Effector memory CD8-positive, alpha-beta T cell (primary cell): ENCODE measurements at places on chromosomes 7 and 10.

DNA sequence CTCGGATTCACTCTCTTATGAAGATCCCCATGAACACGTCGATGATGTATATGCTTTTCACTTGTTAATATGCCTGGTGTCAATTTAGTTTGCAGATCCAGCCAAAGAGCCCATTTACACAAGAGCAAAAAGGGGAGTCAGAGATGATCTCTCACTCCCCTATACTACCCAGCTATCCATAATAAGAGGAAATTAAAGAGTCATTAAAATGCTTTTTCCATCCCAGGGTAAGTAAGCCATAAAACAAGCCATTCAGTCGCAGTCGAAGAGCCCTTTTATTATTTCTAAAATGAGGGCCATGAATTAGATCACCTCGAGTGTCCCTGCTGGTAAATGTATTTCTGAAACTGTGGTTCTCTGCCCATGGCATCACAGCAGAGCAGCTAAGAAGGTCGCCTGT, 41.2 kb downstream of the CHCHD3 start:
- H3K4me3 ChIP-seq = no peak overlapping the region
- H3K4me1 ChIP-seq = peaks cover 11% of the 10 kb centered on the region
- H3K36me3 ChIP-seq = no peaks in the 10 kb centered on the region
- H3K27me3 ChIP-seq = no peaks in the 10 kb centered on the region

DNA sequence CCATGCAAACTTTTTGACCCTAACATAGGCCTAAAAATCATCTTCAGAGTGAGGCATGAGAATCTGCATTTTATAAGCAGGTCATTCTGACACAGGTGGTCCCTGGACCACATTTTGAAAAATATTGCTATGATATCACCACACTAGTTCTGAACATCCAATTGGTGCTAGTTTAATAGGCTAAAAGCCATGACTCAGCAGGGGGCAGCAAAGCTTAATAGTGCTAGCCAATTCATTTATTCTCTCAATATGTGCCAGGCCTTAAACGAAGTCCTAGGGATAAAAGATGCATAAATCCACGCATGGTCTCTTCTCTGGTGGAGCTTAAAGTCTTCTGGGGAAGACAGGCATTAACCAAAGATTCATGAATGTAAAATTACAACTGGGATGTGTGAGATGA, 10.2 kb upstream of the SLC25A28 start:
- H3K4me3 ChIP-seq = no peak overlapping the region
- no peak for DNase-seq
- no peaks in the 10 kb centered on the region for H3K36me3 ChIP-seq
- peaks cover 33% of the 10 kb centered on the region for H3K27me3 ChIP-seq

GRCh38 chr10:46998595-46998994, 87.4 kb downstream of the PTPN20 start:
- DNase-seq = no peak
- H3K27ac ChIP-seq = no peak overlapping the region
- H3K36me3 ChIP-seq = peaks cover 4% of the 10 kb centered on the region
- H3K4me1 ChIP-seq = no peaks in the 10 kb centered on the region

GRCh38 chr10:71078454-71079145, 133.8 kb upstream of the UNC5B start:
- peaks cover 2% of the 10 kb centered on the region for H3K36me3 ChIP-seq
- no peak overlapping the region for H3K27ac ChIP-seq
- peaks cover 40% of the 10 kb centered on the region for H3K27me3 ChIP-seq
- no peak for DNase-seq

GRCh38 chr10:7826971-7827370, 8.7 kb downstream of the TAF3 start:
- peaks cover 56% of the 10 kb centered on the region for H3K36me3 ChIP-seq
- DNase-seq = no peak
- H3K4me3 ChIP-seq = no peak overlapping the region
- H3K27me3 ChIP-seq = no peaks in the 10 kb centered on the region
- H3K27ac ChIP-seq = no peak overlapping the region

- no peak for DNase-seq
- no peaks in the 10 kb centered on the region for H3K27me3 ChIP-seq
- peak overlapping the region; percentile 71 for H3K27ac ChIP-seq
Measured at GRCh38 chr7:2359610-2360009, 5.0 kb downstream of the EIF3B start.

GRCh38 chr7:140672382-140673062, at the start of gene ADCK2:
ADCK2 (plus strand) TSS chr7:140672945; CDS start chr7:140673331, 386 bp downstream.
- H3K27ac ChIP-seq = peak within 1 kb of the TSS; percentile 87
- H3K4me3 ChIP-seq = peak within 1 kb of the TSS; percentile 91
- peaks cover 3% of the 10 kb centered on the region for H3K36me3 ChIP-seq

DNA sequence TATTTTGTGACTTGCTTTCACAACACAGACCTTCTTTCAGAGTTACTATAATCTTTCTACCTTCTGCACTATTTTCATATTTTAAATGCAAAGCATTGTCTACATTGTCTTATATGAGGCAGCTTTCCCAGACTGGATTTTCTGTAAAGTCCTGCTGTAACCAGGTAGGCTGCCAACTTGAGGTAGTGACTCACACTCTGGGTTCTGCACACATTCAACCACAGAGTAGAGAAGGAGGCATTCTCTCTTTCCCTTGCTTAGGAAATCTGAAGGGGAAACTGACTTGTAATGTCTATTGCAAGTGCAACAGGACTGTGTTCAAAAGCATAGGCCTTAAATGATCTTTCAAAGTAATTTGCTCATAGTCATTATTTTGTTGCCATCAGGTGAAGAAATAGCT, 461.4 kb downstream of the GRM8 start:
- H3K4me1 ChIP-seq = no peaks in the 10 kb centered on the region
- no peak overlapping the region for H3K27ac ChIP-seq
- no peaks in the 10 kb centered on the region for H3K36me3 ChIP-seq
- no peaks in the 10 kb centered on the region for H3K27me3 ChIP-seq
- H3K4me3 ChIP-seq = no peak overlapping the region

- peak overlapping the region; percentile 60 for H3K4me3 ChIP-seq
- H3K27ac ChIP-seq = peak overlapping the region; percentile 72
- peaks cover 82% of the 10 kb centered on the region for H3K36me3 ChIP-seq
- peaks cover 86% of the 10 kb centered on the region for H3K4me1 ChIP-seq
- no peak for DNase-seq
- H3K27me3 ChIP-seq = no peaks in the 10 kb centered on the region
Measured at GRCh38 chr7:43625980-43626379, 43.1 kb downstream of the STK17A start.

DNA sequence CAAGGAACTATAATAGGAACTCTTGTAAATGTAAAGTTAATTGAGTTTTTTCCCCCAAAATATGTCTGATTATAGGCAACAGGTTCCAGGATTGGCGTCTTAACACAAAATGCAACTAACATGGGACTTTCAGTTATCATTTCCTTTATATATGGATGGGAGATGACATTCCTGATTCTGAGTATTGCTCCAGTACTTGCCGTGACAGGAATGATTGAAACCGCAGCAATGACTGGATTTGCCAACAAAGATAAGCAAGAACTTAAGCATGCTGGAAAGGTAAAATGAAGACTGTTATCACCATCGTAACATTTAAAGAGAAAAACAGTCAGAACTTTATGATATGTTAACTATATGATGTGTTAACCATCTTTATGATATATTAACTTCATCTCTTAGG, 63.7 kb downstream of the SP8 start:
- H3K27me3 ChIP-seq = no peaks in the 10 kb centered on the region
- no peak overlapping the region for H3K27ac ChIP-seq
- H3K4me1 ChIP-seq = no peaks in the 10 kb centered on the region
- no peak overlapping the region for H3K4me3 ChIP-seq
- H3K36me3 ChIP-seq = no peaks in the 10 kb centered on the region
- DNase-seq = no peak

- H3K36me3 ChIP-seq = peaks cover 15% of the 10 kb centered on the region
- no peak for DNase-seq
- no peaks in the 10 kb centered on the region for H3K27me3 ChIP-seq
Measured at GRCh38 chr7:73718438-73718881, 1.0 kb downstream of the STX1A start.

DNA sequence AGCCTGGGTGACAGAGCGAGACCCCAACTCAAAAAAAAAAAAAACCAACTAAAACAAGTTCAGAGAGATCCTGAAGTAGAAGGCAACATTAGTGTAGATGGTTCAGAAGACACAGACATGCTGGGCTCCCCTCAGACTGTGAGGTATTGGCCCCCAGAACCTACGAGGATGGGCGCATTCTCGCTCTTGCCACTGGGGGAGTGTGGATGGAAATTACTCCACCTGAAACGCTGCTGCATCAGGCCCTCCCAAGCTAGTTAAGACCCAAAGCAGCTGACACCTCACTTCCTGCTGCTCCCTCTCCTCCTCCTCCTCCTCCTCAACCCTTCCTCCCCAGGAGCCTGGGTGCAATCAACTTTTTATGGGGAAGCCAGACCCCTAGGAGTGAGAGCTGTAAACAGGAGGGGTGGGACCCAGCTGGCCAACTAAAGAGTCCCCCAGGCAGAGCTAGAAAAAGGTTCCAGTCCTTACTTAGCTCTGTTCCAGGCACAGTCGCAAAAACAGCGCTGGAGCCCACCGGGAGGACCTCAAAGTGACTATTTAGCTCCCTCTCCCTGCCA, 7.4 kb downstream of the SH3PXD2A start:
- H3K4me1 ChIP-seq = peaks cover 11% of the 10 kb centered on the region
- no peak overlapping the region for H3K4me3 ChIP-seq

- peaks cover 4% of the 10 kb centered on the region for H3K4me1 ChIP-seq
- no peak for DNase-seq
- H3K36me3 ChIP-seq = no peaks in the 10 kb centered on the region
- H3K27me3 ChIP-seq = no peaks in the 10 kb centered on the region
- H3K27ac ChIP-seq = no peak overlapping the region
Measured at GRCh38 chr10:34701194-34701593, 113.9 kb downstream of the PARD3 start.

DNA sequence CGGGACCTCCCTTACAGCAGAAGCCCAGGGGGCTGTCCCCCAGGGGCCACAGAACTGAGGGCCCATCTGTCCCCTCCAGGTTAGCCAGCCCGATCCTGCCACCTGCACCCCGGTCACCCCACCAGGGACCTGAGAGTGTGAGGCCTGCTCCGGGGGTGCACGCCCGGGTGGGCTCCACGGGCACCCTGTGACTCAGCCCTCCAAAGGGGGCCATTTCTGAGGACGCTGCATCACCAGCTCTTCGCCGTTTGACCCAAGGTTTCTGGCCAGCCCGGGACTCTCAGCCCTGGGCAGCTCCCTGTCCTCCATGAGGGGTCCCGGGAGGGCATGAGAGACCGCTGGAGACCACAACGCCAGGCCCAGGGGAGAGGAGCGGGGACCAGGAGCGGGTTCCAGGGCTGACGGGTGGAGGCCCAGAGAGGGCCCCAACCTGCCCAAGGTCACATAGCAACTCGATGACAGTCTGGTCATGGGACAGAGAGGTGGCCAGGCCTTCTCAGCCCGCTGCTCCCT, 79.3 kb downstream of the ELFN1 start:
- H3K27me3 ChIP-seq = peaks cover 12% of the 10 kb centered on the region
- H3K4me1 ChIP-seq = no peaks in the 10 kb centered on the region

DNA sequence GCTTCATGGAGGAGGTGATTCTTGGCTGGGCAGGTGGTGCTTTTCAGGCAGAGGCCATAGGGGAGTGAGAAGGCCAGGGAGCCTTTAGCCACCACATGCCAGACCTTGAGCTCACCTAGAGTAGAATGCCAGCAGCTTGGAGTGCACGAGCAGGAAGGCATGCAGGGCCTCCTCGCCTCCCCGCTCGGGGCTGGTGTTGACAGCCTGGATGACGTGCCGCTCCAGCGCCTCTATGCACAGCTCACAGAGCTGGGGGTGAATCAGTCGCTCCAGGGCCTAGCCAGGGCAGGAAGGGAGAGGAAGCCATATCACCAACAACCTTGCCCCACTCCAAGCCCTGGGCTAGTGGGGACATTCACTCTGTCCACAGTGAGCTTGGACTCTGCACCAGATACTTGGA, 15.7 kb downstream of the HPS1 start:
- no peaks in the 10 kb centered on the region for H3K27me3 ChIP-seq
- H3K4me1 ChIP-seq = peaks cover 7% of the 10 kb centered on the region
- no peak overlapping the region for H3K4me3 ChIP-seq
- no peak for DNase-seq

- H3K27me3 ChIP-seq = peaks cover 10% of the 10 kb centered on the region
- H3K27ac ChIP-seq = no peak overlapping the region
- H3K4me1 ChIP-seq = no peaks in the 10 kb centered on the region
Measured at GRCh38 chr7:16801111-16801542, 3.7 kb downstream of the AGR2 start.

GRCh38 chr7:12092499-12093130, 118.5 kb upstream of the TMEM106B start:
- H3K27ac ChIP-seq = no peak overlapping the region
- H3K36me3 ChIP-seq = no peaks in the 10 kb centered on the region
- no peak overlapping the region for H3K4me3 ChIP-seq
- no peak for DNase-seq
- H3K27me3 ChIP-seq = peaks cover 20% of the 10 kb centered on the region

- H3K36me3 ChIP-seq = peaks cover 5% of the 10 kb centered on the region
- peaks cover 23% of the 10 kb centered on the region for H3K4me1 ChIP-seq
- H3K27ac ChIP-seq = no peak overlapping the region
- H3K4me3 ChIP-seq = no peak overlapping the region
Measured at GRCh38 chr10:69576334-69577011, 3.3 kb upstream of the NEUROG3 start.

GRCh38 chr7:84548366-84549365, 354.1 kb upstream of the SEMA3A start:
- no peaks in the 10 kb centered on the region for H3K4me1 ChIP-seq
- no peak overlapping the region for H3K27ac ChIP-seq
- no peaks in the 10 kb centered on the region for H3K27me3 ChIP-seq
- H3K4me3 ChIP-seq = no peak overlapping the region
- DNase-seq = no peak

GRCh38 chr10:113454341-113455061, 98.4 kb upstream of the HABP2 start:
- no peaks in the 10 kb centered on the region for H3K36me3 ChIP-seq
- no peak overlapping the region for H3K27ac ChIP-seq
- H3K4me3 ChIP-seq = no peak overlapping the region
- H3K4me1 ChIP-seq = peaks cover 3% of the 10 kb centered on the region
- H3K27me3 ChIP-seq = peaks cover 30% of the 10 kb centered on the region

GRCh38 chr7:6438427-6438826, 9.3 kb downstream of the DAGLB start:
- peaks cover 24% of the 10 kb centered on the region for H3K4me1 ChIP-seq
- peaks cover 16% of the 10 kb centered on the region for H3K36me3 ChIP-seq
- no peaks in the 10 kb centered on the region for H3K27me3 ChIP-seq

DNA sequence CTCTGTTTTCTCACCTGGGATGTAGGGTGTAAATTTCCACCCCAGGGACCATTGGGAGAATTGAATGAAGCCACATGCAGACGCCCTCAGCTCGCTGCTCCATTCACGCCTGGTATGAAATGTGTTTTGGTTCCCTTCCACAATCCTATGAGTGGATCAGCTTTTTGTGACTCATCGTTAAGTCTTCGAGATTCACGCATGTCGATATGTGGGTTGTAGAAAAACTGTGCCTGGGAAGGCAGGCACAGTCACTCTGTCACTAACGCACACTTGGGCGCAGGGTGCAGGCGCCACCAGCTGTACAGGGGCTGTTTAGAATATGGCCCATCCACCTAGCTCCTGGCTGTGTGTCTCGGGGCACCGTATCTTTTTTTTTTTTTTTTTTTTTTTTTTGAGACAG, 64.2 kb upstream of the SH2B2 start:
- peaks cover 4% of the 10 kb centered on the region for H3K4me1 ChIP-seq
- peaks cover 9% of the 10 kb centered on the region for H3K36me3 ChIP-seq
- no peak for DNase-seq
- no peak overlapping the region for H3K4me3 ChIP-seq
